CD4-positive, alpha-beta T cell treated with Interleukin-4 for 1 hour (primary cell): ENCODE measurements at places on chromosomes 5 and 9.

DNA sequence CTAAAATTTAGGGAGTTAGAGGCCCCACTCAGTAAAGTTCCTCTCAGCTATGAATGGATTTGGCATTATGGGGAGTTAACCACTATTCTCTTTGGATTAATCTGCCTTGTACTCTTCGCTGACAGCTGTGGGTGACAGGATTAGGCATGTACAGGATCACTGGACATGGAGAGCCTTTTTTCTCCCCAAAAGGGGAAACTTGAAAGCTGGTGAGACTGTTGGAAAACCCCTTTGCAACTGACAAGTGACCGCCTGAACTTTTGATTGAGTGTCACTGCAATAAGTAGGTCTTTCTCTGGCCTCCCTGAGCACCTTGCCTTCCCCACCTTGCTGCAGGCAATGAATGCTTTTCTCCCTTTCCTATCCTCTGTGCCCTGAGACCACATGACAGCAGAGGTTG lies 68.3 kb downstream of the ERP44 start:
- no peak for DNase-seq

GRCh38 chr9:121305269-121305994 lies 37.5 kb downstream of the GSN start:
- no peak for DNase-seq

- DNase-seq = no peak
These were observed 74.7 kb downstream of the AMBP start for GRCh38 chr9:114003351-114003750.

- no peak for DNase-seq
These were observed 3.5 kb downstream of the PDLIM7 start for GRCh38 chr5:177493795-177494345.

DNA sequence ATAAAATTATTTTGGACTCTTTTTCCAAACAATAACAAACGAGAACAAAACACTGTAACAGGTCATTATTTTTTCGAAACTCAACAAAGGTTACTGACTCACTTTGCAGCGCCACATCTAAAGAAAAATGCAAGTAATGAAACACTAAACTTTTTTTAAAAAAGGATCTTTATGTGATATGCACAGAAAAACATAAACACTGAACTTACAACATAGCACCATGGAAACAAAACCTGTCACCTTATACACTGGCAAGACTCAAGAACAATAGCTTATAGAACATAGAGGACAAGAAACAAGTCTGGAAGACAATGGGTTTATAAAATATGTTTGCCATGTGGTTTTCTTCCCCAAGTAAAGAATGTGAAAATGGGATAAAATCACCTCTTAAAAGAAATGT lies 85.2 kb downstream of the AUH start:
- DNase-seq = no peak

DNA sequence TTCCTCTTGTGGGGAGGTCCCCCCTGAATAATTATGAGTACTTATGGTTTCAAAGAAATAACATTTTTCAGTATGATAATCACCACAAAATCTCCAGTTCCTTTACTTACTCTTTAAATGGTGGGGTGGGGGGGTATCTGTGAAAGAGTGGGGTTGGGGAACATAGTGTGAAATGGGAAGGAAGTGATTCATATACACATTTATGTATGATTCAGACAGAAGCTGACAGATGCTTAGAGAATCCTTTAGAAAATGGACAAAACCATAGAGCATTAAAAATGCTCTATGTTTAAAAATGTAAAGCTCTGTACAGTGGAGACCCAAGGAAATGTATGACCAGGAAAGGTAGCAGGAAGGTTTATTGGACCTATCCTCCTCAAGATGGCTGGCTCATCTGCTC lies 267.5 kb upstream of the GRIA1 start:
- DNase-seq = no peak

GRCh38 chr5:109450129-109450877 lies 40.5 kb upstream of the PJA2 start:
- no peak for DNase-seq

DNA sequence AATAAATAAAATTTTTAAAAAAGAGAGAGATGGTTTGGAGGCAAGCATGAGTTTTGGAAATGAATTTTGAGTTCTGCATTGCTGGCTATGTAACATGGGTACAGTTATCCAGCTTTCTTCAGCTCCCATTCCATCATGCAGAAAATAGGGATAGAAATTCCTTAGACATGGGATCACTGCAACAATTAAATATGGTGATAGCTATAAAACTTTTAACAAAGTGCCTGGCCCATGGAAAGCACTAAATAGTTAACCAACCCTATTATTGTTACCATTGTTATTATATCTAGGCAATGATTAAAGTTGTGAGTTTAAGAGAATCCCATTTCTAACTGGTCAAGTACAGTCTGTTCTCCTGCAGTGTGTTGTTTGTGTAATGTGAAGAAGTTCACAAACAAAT lies 115.4 kb upstream of the GAS1 start:
- no peak for DNase-seq

- no peak for DNase-seq
These were observed 2.8 kb upstream of the CMYA5 start for GRCh38 chr5:79686799-79687198.

- no peak for DNase-seq
These were observed 141.9 kb downstream of the PBX3 start for GRCh38 chr9:125889112-125889475.

GRCh38 chr5:107815109-107815508 lies 144.4 kb upstream of the EFNA5 start:
- DNase-seq = no peak

DNA sequence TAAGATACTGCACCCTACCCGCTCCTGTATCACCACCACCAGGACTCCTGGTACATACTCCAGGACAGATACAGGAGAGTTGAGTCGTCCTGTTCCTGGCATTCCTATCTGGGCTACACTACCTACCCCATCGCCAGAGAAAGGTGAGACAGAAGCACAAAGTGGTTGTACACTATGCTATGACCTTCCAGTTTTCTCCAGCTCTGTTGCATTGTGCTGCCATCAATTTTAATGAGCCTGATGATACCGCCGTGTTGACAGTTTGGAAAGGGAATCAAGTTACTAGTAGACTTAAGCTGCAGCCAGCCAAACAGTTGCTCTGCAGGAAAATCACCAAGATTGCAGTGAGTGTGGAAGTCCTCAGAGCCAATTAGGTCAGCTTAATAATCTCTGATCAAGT lies 35.2 kb downstream of the ANP32B start:
- no peak for DNase-seq

- DNase-seq = no peak
These were observed 188.7 kb downstream of the EBF1 start for GRCh38 chr5:158910782-158911692.

DNA sequence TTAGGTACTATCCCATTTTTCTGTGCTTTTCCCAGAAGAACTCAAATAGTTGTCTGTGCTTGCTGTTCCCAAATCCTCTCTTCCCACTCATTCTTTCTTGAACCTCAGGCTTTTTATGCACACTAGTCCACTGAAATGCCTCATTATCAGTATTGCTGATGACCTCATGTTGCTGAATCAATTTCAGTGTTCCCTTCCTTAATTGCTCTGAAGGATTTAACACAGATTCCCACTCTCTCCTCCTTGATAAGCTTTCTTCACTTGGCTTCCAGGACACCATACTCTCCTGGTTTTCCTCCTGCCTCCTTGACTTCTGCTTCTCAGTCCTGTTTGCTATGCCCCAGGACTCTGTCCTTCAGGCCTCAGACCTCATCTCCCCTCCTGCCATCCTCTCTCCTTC lies 298.5 kb downstream of the ARHGAP26 start:
- no peak for DNase-seq

DNA sequence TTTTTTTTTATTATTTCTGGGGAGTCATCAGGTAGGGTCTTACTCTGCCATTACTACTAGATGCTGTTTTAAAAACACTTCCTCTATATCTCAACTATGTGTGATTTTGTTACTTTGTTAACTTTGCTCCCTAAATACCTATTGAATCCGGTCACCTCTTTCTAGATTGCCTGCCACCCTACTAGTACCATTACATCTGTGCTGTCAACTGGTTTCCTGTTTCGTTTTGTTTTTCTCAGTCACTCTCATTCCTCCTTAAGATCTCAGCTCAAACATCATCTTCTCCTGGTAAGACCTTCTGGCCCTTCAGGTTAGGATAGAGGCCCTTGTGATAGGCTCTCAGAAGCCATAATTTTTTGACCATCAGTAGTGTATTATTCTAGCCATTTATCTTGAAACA lies 324.2 kb upstream of the ATP10B start:
- DNase-seq = no peak

- DNase-seq = no peak
These were observed 29.0 kb downstream of the IRF1 start for GRCh38 chr5:132461569-132462070.

- no peak for DNase-seq
These were observed 18.0 kb downstream of the APC start for GRCh38 chr5:112755703-112756102.

- no peak for DNase-seq
These were observed 10.3 kb upstream of the CD72 start for GRCh38 chr9:35628389-35628991.

DNA sequence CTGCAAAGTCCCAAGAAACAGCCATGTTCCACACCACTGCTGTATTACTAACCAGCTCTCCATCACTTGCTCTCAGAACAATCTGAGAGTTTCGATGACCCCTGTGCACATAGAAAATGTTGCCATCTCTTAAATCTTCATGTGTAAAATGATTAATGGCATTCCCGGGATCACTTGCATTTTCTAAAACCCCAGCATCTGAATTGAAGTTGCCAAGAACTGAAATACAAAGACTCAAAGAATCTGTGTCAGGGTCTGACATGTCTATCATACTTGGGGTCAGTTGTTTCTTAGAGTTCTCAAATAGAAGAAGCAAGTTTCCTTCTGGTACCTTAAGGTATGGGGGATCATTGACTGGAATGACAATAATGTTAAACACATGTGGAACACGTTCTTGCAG lies 115.1 kb downstream of the ESM1 start:
- DNase-seq = no peak

GRCh38 chr5:151036556-151036955 lies 16.2 kb downstream of the GPX3 start:
- no peak for DNase-seq

DNA sequence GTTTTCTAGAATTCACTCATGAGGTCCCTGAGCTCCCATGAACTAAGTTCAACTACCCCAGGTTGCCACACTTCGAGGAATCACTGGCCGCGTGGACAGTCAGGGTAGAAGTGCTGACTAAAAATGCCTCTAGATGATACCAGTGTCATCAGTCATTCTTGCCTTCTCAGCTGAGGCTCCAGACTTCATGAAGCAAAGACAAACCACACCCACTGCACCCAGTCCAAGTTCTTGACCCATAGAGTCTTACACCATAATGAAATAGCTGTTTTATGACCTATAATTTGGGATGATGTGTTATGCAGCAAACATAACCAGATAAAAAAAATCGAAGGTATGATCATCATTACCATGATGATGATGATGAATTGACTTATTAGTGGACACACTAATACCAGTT lies 632.9 kb upstream of the TLE4 start:
- DNase-seq = no peak

- DNase-seq = peak; percentile 67
These were observed 47.5 kb downstream of the DAB2IP start for GRCh38 chr9:121698627-121699570.

- no peak for DNase-seq
These were observed 44.1 kb upstream of the SHISAL2B start for GRCh38 chr5:64646169-64646568.

DNA sequence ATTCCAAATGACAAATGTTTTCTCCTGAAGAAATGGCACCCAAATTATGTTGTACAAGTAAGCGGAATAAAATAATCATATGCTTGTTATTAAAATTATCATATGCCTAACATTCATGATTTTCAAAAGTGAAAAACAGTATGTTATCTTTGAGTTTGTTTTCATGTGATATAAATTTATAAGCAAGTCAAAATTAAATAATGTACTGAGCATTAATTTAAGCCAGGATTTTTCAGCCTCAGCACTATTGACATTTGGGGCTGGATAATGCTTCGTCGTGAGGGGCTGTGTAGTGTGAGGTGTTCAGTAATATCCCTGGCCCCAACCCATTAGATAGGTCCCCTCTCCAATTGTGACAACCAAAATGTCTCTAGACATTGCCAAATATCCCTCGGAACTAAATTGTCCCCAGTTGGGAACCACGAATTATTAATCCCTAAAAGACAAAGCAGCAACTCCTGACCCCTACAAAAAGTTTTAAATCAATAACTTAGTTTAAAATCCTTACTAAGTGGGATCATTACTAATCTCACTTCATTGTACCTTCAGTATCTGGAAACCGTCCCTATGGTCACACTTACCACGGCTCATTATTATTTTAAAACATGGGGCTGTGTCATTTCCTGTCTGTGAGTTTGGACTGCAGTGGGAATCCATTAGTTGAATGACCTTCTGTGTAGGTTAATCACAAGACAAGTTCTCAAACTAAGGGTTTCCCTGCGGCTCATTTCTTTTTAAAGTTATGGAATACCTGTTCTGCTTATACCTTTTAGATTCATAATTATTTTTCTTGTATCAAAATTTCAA lies 1.3 kb upstream of the NNT start:
- no peak for DNase-seq

- DNase-seq = no peak
These were observed 8.1 kb downstream of the SLC12A7 start for GRCh38 chr5:1103505-1104326.
